ENCODE measurements at places on chromosomes 11 and 22.

DNA sequence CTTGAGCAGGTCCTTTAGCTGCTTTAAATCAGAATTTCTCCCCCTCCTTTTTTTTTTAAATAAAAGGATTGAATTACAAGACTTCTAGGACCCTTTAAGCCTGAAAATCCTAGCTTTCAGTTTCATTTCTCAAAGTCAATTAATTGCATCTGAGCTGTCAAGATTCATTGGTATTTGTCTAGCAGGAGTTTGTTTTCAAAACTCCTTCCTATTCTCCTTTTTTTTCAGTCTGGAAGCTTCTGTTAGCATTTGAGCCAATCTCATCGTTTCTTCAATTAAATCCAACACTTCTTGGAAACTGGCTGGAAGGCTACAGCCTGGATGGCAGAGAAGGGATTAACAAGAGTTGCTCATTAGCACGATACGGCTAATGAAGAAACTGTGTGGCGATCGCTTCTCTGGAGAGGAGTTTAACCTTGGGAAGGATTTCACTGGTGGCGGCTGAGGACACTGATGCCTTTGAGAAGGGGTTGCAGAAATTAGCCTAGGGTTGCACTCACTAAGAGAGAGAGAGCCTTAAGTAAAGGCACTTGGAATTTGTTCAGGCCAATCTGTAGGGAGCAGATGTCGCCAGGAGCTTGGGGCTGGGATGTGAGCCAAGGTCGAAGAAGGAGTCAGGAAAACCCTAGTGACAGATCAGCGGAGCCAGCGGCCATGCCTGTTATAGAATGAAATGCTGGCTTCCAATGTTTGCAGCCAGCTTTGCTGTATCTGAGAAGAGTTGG, 43.8 kb upstream of the API5 start:
- DNase-seq = no peak

GRCh38 chr11:10323793-10324170, 18.9 kb downstream of the ADM start:
- DNase-seq = no peak

DNA sequence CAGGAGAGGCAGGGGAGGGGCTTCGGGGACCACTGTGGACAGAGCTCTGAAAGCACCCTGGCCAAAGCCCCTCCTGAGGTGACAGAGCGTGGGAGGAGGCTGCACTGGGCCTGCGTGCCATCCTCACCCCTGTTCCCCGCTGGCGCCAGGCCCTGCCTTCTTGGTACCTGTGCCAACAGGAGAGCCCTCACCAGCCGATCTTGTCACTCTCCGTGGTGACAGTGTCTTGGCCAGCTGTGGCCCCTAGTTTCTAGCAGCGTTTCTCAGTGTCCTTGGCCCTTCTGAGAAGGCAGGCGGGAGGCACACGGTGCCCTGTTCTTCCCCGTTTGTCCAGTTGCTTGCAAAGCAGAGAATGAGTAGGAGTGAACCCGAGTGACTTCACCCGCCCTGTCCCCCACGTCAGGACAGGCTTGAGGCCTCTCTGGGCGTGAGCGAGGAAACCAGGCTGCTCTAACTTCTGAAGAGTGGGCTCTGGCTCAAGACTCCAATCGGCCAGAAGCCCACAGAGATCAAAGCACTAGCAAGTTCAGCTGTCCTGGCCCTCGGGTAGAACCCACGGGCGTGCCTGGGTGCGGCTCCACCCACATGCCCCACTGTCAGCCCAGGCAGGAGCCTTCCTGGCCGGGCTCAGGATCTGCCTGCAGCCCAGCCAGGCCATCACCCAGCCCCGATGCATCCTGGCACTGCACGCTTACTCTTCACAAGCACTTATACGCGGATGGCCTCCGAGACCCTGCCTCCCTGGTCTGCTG, 60.2 kb upstream of the EMID1 start:
- DNase-seq = no peak

GRCh38 chr22:31081963-31082605, 966 bp downstream of the SMTN start:
- no peak for DNase-seq

DNA sequence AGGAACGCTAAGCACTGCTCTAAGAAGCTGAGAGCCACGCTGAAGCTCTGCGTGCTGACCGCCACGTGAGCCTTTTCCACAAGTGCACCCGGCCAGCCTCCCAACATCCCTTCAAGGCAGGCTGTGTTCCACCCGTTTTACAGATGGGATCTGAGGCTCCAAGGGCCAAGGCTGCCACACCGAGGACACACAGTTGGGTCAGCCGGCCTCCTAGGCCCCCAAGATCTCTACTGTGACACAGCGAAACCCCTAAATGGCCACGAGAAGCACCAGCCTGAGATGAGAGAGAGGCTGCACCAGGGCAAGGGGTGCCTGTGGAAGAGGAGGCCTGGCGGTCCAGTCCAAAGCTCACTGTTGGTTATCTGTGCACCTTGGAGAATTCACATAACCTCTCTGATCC, 11.8 kb upstream of the CD5 start:
- DNase-seq = no peak

- DNase-seq = no peak
These were observed 86.2 kb downstream of the BTBD10 start for GRCh38 chr11:13376838-13377237.

- DNase-seq = no peak
These were observed 14.0 kb upstream of the AMPD3 start for GRCh38 chr11:10441091-10441490.

DNA sequence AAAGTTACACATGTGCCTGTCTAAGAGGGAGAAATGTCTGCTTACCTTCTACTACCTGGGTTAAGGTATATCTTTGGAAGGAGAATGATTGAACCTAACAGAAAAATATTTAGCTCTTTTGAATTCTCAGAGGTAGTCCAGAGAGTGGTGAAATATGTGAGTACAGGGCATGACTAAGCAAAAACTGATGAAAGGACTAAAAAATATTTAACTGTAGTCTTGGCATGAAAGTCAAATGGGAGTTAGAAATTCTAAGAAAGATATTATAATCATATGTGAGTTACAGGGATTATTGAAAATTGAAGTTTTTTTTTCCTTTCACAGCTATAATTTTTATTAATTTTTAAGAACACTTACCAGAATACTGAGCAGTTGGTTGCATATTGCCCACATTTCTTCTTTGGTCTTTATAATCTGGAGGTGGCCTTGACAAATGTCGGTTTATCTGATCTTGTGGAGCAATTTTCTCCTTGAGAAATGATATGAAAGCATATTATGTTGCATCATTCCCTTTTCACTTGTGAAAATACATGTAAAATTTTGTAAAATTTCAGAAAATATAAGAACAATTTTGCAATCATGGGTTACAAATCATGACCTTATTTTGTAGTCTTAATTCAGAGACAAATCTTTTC, 61.4 kb upstream of the MTMR2 start:
- DNase-seq = no peak

- no peak for DNase-seq
These were observed 18.8 kb upstream of the MAML2 start for GRCh38 chr11:96361778-96362177.

DNA sequence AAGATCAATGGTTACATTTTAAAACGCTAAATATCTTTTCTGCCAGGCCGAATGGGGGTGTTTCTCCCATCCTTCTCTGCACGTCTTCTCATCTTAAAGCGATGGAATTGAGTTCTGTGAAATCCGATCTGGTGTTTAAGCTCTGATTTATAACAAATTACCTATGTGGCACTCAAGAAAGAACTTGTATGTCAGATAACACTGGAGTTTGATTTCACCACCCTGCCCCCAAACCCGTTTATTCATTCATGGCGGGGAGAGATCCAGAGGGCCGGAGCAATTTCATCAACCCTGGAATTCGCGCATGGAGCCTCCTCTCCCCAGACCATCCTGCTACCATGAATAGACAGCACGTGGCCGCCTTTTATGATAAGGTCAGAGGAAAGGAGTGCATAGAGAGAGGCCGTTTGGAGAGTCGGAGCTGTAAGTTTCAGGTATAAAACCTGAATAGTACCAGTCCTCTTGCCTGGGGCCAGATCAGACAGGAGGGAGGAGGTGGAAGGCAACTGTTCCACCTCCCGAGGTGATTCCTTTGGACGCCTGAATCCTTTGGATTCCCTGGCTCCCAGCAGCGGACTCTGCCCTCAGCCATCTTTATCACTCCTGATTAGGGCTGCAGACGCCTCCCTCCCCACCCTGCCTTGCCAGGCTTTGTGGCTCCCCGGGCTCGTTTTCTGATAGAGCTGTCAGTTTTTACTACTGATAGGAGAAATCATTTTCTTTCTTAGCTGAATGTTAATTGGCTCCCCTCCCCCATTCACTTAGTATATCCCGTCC, 27.3 kb upstream of the NFAM1 start:
- no peak for DNase-seq

DNA sequence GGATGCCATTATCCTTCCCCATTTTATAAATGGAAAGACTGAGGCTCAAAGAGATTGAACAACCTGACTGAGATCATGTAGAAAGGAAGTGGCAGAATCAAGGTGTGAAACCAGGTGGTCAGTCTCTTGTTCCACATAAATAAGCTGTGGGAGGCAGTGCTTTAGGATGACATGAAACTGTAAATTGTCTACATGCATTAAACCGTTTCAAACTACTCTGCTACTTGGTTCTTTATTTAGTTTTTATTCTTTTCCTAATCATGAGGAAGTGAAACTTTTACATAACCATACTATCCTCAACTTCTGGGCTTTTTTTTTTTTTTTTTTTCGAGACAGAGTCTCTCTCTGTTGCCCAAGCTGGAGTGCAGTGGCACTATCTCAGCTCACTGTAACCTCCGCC, 34.9 kb downstream of the CADM1 start:
- no peak for DNase-seq

DNA sequence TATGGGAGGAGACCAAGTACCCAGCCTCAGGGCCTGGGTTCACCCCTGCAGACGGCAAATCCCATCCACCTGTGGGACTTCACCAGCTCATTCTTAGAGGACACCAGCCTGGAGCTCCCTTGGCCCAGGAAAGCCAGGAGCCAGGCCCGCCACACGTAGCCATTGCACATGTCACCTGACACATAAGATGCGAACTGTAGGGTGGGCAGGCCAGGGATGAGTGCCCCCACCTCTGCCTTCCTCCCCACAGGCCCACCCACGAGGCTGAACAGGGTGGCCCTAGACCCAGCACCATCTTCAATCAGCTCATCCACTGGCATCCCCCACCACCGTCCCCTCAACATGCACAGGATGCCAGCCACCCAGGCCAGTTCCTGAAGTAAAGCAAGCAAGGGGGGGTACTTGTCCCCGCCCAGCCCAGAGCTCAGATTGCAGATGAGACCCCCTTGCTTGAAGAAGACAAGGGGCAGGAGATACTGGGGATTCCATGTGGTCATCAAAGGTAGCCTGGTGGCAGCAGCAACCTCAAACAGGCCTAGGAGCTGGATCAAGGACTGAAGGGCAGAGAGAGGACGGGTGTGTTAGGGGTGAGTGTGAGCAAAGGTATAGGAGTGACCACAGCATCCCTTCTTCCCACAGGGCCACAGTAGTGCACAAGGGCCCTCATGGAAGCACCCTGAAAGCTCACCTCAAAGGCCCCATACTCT, 45.6 kb downstream of the IGLL5 start:
- no peak for DNase-seq

DNA sequence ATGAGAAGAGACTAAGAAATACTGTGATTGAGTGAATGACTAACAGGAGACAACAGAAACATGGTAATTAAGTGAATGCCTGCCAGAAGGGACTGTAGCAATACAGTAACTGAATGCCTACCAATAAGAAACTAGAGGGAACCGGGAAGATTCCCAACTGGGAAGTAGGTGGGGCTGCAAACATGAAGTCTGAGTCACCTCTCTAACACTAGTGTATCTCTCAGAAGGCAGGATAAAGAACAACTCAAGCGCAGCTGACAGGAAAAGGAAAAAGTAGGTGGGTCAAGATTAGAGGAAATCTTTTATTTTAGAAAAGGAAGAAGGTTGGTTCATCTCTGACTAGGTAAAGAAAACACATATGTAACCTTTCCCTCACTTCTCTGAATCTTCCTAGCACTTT, 14.0 kb downstream of the C11orf42 start:
- DNase-seq = no peak

DNA sequence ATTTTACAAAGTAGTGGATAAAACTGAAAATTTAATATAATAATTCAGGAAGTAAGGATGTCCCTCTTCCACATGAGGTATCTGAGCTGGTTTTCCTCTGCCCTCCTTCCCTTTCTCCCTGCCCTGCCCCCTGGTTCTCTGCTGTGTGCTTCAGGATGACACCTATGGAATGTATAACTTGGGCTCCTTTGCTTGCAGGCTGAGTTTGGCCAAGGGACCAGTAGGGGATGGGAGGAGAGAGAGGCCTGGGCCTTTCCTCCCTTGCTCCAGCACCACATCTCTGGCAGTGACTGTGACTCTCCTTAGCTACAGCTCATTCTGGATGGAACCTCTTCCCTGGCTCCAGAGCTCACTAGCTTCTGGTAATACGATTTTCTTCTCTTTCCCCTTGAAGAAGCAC, 10.1 kb downstream of the IRAG1 start:
- DNase-seq = no peak

DNA sequence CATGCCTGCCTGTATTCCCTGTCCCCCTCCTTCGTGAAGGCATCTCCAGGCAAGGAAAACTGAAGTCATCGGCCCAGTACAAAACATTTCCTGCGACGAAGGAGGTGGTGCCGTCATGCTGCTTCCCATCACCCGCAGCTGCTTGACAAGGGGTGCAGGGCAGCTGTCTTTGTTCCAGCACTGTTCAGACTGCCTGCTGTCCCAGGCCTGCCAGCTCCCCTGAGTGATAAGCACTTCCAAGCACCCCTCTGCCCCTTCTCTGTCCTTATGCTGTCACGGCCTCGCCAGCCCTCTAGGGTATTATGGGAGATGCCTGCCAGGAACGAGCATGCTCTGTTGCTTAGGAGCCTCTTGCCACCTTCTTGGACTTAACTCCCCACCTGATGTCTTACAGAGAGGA, 37.1 kb upstream of the BSX start:
- no peak for DNase-seq

DNA sequence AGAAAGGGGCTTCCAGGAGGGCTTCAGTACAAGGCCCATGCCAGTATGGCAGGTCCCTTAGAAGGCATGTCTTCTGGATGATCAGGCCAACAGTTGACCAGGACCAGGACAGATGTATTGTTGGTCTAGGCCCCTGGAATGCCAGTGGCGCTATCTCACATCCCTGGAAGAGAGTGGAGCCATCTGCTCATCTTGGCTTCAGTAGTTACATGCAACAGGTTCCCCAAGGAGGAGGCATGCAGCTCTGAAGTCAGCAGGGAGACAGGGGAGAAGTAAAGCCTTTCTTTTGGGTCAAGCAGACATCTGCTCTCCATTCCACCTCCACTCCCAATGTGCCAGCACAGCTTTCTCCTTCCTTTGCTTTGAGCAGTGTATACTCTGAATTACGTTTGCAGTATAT, 244.1 kb downstream of the KIRREL3 start:
- no peak for DNase-seq

DNA sequence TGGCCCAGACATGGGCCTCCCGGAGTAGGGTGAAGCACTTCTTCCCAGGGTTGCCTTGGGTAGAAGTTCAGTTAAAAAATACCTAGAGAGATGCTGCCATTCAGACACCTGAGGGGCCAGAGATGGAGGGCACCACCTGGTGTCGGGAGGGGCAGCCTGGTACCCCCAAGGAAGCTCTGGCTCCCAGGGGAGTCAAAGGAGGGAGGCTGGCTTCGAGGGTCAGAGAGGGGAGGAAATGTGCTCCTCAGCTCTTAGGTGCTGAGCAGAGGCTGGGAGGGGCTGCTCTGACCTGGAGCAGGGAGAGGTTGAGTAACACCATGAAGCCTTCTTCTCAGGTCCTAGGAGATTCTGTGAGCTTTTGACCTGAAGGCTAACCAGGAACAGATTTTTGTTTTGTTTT, 1.1 kb downstream of the USP35 start:
- no peak for DNase-seq

GRCh38 chr11:47918882-47919495, 61.4 kb upstream of the PTPRJ start:
- no peak for DNase-seq

- DNase-seq = no peak
These were observed 56.0 kb upstream of the PARVA start for GRCh38 chr11:12321217-12321937.

GRCh38 chr11:14376920-14377319, 17.9 kb upstream of the RRAS2 start:
- no peak for DNase-seq
